Activated naive CD4-positive, alpha-beta T cell (primary cell): ENCODE measurements at places on chromosomes 7 and 10.

GRCh38 chr7:20861468-20861867, 74.8 kb upstream of the SP8 start:
- no peak for DNase-seq

DNA sequence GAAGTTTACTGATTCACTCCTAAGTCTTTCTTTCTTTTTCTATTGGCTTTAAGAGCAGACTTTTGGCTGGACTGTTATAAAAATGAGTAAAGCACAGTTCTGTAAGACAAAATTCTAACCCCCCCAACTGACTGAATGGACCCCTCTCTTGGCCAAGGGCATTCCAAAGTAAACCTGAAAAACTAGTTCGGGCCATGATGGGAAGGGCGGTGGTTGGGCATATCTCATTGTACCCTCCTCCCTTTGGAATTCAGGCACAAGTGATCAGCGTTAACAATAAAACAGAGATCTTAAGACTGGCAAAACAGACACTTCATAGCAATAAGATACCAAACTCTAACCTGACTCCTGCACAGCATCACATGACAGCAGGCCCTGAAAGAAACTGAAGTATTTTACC, 6.1 kb upstream of the KIF20B start:
- DNase-seq: no peak

- DNase-seq: no peak
Observed at GRCh38 chr10:127552446-127552845, 3.3 kb downstream of the NPS start.

- no peak for DNase-seq
Observed at GRCh38 chr10:34150103-34150502, 665.0 kb downstream of the PARD3 start.

DNA sequence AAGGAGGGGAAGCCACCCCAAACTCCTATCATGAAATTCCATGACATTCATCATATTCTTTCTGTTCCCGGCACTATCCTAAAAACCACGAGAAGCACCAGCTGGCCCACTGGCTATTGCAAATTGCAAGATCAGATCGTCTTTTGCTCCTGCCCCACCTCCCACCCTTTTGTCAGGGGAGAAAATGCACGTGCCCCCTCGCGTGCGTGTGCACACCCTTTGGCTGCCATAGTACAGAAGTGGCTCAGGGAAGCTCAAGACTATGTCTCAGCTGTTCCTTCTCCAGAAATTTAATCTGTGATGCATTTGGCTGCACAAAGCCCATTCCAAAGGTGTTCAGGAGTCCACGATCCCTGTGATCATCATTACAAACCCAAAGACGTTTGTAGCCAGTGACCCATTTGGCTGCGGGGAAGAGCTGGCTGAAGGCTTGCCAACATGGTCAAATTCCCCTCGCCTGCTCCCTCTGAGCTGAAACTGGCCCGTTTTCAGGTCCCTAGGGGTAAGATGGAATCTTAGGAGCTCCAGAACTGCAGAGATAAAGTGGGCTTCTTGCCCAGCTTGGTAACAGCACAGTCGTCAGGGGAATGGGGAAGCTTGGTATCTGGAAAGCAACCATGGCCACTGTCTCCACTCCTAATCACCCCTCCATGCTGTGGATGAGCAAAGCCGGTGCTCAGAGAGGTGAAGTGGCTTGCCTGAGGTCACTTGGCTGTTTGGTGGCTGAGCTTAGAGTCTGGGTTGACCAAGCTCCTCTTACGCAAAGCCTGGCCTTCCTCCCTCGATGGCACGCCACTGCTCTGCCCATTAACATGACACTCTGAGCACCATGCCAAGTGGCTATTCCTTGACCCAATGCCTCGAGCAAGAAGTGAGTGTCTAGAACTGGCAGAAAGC, 155.4 kb downstream of the NEURL1 start:
- DNase-seq: no peak

- DNase-seq: no peak
Observed at GRCh38 chr7:131031099-131031868, 296.4 kb upstream of the MKLN1 start.

GRCh38 chr10:69453795-69454194, 2.5 kb downstream of the TSPAN15 start:
- no peak for DNase-seq

GRCh38 chr7:157389951-157390730, 53.3 kb downstream of the DNAJB6 start:
- no peak for DNase-seq

DNA sequence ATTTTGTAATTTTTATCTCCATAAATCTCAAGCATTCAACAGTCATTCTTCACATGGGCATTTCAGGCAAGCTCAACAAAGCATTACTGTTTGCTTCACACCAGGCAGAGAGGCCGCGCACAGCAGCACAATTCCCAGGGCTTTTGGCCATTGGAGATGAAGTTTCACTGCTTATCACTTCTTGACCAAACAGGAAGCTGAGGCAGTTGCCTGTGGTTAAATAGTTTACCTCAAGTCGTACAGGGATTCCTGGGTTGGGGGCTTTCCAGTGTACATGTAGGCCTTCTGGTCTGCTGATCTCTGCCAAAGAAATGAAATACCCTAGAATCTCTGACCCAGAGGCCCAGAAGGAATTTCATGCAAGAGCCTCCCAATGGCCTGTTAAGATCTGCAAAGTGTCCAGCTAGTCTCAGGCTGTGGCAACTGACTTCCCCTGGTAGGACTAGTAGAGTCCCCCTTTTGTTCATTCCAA, 11.2 kb upstream of the PRDX3 start:
- no peak for DNase-seq

DNA sequence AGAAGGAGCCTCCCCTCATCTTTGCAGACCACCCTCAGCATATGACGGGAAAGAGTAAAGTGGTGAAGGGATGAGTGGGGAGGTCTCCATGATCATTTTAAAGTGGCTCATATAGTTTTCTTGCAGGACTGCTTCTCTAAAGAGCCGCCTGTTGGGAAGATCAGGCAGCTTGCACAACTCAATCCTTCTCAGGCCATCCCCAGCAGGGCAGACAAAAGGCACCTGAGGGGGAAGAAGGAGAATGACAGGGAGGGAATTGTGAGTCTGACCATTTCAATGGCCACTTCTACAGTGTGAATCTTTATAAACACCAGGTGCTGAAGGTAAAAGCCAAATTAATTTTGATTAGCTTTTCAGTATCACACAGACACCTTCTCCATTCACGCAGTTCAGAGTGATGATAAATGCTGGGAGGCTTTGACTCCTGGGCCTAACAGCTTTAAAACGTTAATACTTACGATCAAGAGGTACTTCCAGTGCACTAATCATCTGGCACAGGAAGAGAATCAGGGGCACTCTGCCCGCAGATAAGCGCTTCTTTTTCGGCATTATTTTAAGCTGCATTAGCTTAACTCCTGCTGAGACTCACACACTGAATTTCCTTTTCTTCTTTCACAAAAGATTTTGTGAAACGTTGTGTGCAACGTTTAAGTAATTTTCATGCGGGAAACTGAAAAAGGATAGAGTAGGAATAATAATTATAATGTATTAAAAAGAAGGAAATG, 109.5 kb upstream of the LAMB4 start:
- DNase-seq: no peak

DNA sequence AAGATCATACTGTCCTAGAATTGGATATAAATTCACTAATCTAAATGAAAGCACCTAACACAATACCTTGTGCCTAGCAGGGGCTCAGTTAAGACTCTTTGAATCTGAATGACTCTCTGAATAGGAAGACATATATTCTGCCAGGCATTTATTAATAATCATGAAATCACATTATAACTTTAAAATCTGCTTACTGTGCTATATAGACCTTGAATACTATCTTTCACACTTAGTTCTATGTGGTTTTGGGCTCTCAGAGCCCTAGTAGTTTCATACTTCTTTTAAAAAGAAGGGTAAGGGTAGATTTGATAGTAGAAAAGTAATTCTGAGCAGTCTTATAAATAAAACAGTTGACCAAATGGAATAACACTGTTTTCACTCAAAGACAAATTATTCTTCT, 10.2 kb downstream of the UBN2 start:
- DNase-seq: no peak

GRCh38 chr7:44063894-44064651, 1.3 kb downstream of the PGAM2 start:
- DNase-seq: no peak

DNA sequence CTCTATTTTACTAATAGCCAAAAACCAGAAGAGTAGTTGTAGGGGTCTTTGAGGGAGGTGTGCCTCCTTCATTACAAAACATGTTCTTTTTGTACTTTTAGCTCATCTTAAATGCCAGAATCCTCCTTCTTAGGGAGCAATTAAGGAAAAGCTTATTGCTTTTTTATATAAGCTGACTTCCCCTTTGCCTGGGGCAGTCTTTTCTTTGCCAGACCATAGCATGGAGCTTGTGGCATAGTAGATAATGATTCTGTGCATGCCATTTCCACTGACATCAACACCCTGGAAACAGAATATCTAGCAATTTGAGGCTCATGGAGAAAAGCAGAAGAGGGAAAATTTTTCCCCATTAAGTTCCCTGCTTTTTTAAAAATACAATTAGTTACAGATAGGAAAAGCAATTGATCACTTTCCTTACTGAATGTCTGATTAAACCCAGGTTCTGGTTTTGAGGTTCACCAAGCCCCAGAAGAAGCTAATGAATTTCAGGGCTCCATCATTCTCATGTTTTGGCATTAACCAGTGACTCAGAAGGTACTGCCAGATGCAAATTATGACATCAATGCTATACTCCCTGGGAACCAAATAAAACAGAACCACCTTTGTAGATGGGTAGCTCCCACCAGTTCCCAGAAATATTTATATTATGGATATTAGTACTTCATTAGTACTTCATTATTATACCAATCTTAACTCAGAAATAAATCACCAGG, 410.6 kb downstream of the KCNMA1 start:
- DNase-seq: no peak

GRCh38 chr7:114860206-114860605, 61.7 kb upstream of the MDFIC start:
- DNase-seq: no peak

DNA sequence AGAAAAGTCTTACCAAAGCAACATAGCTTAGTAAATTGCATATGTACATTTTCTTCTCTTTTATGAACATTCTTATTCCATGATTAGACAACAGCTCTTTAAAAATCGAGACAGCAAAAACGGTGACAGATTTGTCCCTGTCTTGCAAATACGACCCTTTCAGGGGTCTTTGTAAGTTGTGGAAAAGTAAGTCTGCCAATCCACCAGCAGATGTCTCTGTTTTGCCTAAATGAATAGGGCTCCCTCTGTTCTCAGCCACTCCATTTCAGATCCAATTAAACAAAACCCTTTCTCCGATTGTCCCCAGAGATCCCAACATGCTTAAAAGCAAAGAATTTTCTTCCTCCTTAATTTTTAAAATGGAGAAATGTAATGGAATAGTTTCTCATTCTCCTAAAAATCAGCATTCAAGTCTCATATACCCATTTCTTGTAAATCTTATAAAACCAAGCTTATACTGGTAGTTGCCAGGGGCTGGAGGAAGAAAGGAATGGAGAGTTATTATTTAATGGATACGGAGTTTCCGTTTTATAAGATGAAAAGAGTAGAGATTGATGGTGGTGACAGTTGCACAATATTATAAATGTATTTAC, 61.0 kb upstream of the NFE2L3 start:
- no peak for DNase-seq

DNA sequence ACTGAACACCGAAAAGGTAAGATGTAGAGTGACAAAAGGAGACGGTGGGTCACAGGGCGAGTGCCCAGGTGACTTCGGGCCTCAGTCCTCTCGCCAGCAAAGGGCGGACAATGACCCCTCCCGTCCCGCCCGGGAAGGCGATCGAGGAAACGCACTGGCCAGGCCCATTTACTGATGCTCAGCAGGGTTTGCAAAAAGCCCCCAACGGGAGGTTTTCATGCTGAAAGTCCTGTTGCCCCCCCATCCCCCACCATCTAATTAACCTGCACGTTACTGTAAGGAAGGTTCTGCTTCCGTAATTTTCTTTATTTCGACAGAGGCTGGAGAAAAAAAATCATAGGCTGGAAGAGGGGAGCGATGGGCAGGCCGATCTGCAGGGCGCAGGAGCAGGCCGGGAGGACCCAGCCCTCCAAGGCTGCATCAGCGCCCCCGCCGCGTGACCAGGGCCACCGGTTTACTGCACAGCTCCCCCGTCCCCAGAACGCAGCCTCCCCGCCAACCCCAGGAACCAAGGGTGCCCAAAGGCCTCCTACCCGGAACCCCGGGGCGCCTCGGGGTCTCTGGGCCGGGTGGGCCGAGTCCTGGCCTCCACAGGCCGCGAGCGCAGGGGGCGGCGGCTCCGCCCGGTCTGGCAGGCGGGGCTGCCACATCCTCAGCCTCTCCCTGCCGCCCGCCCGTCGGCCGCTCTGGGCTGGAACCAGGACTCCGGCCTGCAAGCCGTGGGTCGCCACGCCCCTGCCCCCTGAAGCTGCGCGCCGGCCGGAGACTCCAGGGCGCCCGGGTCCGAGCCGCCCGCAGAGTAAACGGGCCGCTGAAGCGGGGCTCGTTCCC, 613 bp downstream of the OAT start:
- peak; percentile 35 for DNase-seq

DNA sequence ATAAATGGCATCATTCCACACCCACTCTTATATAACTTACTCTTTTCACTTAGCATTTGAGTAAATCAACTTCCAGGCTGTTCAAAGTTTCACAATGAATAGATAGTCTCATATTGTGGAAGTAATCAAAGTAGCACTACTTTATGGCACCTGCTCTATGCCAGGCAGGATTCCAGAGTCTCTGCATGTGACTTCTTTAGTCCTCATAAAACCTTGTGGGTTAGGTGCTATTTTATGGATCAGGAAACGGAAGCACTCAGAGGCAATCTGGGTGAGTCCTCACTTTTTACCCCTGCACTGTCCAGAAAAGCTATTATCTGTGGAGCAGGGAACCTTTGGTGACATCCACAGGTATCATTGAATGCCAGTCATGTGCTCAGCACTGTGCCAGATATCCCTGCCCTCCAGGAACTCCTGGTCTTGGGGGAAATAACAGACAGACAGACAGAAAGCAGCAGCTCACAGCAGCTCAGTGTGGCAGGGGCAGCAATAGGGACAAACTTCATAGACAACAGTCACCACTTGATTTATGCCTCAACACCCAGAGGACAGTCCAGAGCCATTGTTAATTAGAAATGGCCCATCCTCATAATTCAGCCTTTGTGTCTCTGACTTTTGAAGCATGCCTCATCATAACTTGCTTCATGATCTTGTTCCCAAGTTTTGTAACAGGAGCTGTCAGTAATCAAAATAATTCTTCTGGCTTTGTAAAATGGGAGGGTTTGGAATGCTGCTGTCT, 160.6 kb downstream of the SEC23IP start:
- DNase-seq: no peak

DNA sequence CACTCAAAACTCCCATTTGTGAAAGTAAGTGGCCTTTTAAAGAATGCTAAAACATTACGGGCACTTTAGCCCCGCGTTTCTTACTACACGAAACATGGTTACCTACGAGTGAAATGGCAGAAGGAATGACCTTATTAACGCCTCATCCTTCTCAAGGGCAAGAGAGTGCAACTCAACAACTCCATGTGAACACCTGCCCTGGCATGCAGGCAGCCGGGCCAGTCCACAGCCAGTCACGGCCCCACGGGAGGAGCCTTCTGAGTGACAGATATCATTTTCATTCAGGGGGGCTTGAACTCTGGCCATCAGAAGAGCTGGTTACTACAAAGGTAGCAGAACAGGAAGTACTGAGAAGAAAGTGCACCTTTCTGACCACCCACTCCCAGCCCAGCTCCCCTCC, 236.1 kb downstream of the PTPRN2 start:
- no peak for DNase-seq

- no peak for DNase-seq
Observed at GRCh38 chr7:152366662-152367061, 69.1 kb downstream of the KMT2C start.

GRCh38 chr10:61039868-61040267, 95.9 kb upstream of the RHOBTB1 start:
- no peak for DNase-seq
